Prostate gland (tissue), 2 donors: ENCODE measurements at places on chromosomes 3 and 15. TPM values are rescaled to one million over a fixed set of nuclear protein-coding genes. Genes with fewer than 3 reads are reported as not detected.

The XYLB gene
- 4.9 TPM for total RNA-seq

The SELENOT gene
- total RNA-seq = 126 TPM

The CDCP1 gene
- 14.3 TPM for total RNA-seq

DNA sequence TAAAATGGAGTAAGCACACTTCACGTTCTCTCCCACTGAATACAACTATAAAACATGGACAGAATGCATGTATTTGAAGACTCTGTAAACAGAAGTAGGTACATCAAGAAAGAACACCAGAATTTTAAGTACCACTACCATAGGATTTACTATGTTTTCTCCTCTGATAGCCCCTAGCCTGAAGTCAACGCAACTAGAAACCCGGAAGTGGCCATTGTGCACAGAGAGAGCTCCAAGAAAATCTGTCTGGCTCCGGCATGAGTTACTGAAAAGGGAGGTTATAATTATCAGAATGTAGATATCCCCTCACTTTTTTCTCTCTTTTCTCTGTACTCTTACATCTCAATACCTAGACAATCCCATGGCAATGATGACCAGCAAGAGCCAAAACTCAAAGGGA is 23.8 kb downstream of the KBTBD12 start:
- no peak for DNase-seq
- H3K4me3 ChIP-seq = no peak overlapping the region
- no peaks in the 10 kb centered on the region for H3K4me1 ChIP-seq

DNA sequence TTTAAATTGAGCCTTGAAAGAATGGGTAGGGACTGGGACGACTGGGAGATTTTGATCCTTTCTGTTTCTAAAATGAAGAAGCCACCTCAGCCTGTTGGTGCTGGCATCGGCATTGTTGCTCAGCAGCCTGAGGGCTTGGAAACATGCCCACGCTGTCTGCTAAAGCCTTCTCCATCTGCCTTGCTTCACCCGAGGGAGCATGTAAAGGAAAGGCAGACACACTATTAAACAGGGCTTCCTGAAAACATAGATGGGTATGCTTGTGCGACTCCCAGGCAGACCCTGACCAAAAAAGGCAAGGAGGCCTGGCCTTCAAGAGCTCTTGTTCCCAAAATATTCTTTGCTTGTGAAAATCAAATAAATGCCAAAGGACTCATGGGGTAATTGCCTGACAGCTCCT is 84.2 kb upstream of the SLC4A7 start:
- DNase-seq = peak; percentile 66
- H3K27me3 ChIP-seq = no peaks in the 10 kb centered on the region
- no peak overlapping the region for H3K4me3 ChIP-seq

DNA sequence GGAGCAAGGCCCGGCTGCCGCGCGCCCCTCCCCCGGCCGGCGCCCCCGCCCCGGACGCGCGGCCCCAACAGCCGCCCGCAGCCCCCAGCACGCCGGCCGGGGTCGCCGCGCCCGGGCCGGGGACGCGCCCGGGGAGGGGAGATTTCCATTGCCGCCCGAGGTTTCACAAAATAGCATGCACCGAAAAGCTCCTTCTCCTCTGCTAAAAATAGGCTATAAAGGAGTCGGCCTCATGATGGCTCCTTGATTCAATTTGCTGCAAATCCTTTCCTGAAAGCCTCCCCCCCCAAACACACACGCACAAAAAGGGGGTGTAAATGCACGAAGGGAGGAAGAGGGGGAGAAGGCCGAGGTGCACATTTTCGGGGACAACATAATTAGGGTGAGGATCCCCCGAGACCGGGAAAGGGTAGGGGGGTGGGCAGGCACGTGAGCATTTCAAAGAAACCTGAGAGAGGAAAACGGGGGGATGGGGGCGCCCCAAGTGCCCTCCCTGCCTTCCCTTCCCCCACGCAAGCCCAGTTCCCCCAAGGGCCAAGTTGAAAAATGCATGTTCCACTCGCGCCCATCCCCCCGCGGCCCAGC is 734 bp downstream of the TBL1XR1 start:
- H3K27ac ChIP-seq = peak overlapping the region; percentile 97
- no peaks in the 10 kb centered on the region for H3K36me3 ChIP-seq
- H3K27me3 ChIP-seq = no peaks in the 10 kb centered on the region
- peaks cover under 1% of the 10 kb centered on the region for H3K4me1 ChIP-seq
- DNase-seq = no peak

DNA sequence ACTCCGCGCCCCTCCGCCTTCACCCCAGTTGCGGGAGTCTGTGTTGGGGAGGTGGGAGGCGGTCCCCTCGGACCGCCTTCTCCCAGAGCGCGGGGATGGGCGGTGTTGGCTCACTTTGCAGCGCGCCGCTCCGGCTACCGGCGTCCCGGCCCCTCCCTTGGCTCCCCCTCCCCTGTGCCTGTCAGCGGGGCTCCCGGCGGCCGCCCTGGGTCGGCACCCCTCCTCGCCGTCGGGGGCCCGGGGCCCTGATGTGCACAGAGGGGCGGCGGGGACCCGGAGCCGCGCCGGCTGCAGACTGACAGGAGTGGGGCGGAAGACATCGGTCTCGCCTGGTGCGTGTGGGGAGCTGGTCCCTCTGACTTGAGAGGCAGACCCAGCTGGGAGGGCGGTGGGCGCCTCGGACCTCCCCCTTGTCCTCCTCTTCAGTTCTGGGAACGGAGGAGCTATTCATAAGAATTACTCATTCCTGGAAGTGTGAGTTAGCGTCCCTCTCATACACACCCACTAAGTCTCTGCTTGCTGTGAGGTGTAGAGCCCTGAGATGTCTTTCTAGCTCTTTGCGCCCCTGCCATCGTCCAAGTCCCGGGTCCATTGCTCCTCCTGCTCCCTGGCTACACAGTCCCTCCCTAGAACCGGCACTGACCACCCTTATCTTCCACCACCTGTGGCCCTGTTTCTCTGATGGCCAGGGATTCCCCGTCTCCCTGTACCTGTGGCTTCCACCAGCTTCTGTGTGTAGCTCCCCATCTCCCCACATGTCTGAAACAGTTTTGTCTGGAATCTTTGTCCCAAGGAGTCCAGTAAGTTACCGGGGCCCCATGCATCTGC is 42.3 kb upstream of the ROPN1 start:
- no peak for DNase-seq
- no peaks in the 10 kb centered on the region for H3K27me3 ChIP-seq

DNA sequence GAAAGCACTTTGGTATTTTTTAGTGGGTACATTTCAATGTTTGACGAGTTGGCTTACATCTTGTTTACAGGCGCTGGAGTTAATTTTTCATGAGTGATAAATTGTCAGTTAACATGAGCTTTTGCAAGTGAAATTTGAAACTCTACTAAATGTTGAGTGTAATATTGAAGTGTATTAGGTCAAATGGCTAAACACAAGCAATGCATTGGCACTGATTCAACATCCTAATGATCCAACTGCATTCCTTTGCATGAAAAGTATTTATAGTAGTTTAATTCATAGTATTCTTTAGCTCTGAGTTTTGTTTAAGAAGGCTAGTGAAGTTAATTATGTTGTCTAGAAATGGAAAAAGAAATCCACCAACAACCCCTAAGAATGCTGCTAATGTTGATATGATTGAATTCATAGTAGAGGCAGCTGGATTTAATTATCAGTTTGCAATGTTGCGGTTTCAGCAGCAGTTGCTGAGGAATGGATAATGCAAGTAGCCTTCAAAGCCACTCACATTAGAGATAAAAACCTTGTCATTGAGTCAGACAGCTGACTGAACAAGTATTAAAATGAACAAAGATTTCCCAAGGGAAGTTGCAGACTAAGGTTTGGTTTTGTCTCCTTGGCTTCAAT is 245.6 kb upstream of the GOLIM4 start:
- no peaks in the 10 kb centered on the region for H3K36me3 ChIP-seq
- no peak overlapping the region for H3K4me3 ChIP-seq
- no peak overlapping the region for H3K27ac ChIP-seq
- H3K4me1 ChIP-seq = no peaks in the 10 kb centered on the region
- H3K27me3 ChIP-seq = no peaks in the 10 kb centered on the region

- no peak for DNase-seq
- H3K4me1 ChIP-seq = no peaks in the 10 kb centered on the region
- no peaks in the 10 kb centered on the region for H3K36me3 ChIP-seq
- H3K27ac ChIP-seq = no peak overlapping the region
Measured at GRCh38 chr3:46080969-46081345, 53.7 kb upstream of the XCR1 start.

DNA sequence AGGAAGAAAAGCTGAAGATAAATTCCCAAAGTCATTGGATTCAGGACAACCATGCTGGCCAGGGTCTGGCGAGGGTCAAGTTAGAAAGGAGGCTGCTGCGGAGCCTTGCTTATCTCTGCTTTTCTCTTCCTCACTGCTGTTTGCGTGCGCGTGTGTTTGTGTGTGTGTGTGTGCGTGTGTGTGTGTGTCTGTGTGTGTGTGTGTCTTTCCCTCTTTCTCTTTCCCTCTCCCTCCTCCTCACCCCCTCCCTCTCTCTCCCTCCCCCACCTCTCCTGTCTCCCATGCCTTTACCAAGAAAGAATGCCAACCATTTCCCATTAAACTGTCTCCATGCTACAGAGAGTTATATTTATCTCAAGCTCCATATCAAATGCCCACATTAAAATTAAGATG is at the start of gene COLQ:
Gene COLQ (minus strand): TSS at position 134 of the 393 bp plus-strand sequence. CDS start 81 bp downstream, at position 53.
- no peaks in the 10 kb centered on the region for H3K4me1 ChIP-seq
- H3K27me3 ChIP-seq = no peaks in the 10 kb centered on the region
- H3K4me3 ChIP-seq = no peak within 1 kb of the TSS
- no peaks in the 10 kb centered on the region for H3K36me3 ChIP-seq
- H3K27ac ChIP-seq = no peak within 1 kb of the TSS
- DNase-seq = no peak

GRCh38 chr3:182212479-182213076 is 500.9 kb downstream of the SOX2 start:
- DNase-seq = peak; percentile 79
- H3K27ac ChIP-seq = no peak overlapping the region
- H3K4me1 ChIP-seq = no peaks in the 10 kb centered on the region
- H3K27me3 ChIP-seq = no peaks in the 10 kb centered on the region

DNA sequence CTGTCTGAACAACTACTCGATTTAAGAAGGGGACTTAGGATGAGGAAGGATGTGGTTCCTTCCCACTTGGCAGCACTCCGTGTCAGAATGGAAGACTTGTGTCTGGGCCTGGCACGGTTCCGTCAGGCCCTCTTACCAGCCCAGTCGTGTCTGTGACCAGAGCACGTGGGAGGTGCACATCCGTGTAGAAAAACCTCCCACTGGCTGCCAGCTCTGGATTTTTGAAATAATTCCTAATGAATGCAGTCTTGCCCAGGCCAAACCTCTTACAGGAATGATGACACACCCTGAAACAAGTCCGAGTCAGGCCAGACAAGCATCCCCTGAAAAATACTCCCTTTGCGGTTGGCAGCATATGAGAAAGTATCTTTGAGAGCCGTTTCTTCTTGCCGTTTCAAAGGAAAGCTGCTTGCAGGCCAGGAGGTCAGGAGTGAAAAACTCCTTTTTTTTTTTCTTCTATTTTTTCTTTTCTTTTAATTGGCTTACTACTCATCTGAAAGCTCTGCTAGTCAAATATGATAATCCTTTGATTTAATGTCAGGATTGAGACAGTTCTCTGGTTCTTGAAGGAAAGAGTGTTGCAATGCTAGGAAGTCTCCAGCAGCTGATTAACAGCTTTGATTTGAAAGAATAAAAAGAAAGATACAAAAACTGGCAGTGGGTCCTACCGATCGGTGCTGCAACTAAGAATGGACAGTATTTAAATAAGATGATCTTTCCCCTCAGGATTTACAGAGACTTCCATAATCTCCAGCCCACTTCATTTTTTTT is 19.8 kb downstream of the IL1RAP start:
- DNase-seq = peak; percentile 82
- H3K4me3 ChIP-seq = no peak overlapping the region
- H3K27me3 ChIP-seq = no peaks in the 10 kb centered on the region
- no peaks in the 10 kb centered on the region for H3K4me1 ChIP-seq
- peak overlapping the region; percentile 35 for H3K27ac ChIP-seq

DNA sequence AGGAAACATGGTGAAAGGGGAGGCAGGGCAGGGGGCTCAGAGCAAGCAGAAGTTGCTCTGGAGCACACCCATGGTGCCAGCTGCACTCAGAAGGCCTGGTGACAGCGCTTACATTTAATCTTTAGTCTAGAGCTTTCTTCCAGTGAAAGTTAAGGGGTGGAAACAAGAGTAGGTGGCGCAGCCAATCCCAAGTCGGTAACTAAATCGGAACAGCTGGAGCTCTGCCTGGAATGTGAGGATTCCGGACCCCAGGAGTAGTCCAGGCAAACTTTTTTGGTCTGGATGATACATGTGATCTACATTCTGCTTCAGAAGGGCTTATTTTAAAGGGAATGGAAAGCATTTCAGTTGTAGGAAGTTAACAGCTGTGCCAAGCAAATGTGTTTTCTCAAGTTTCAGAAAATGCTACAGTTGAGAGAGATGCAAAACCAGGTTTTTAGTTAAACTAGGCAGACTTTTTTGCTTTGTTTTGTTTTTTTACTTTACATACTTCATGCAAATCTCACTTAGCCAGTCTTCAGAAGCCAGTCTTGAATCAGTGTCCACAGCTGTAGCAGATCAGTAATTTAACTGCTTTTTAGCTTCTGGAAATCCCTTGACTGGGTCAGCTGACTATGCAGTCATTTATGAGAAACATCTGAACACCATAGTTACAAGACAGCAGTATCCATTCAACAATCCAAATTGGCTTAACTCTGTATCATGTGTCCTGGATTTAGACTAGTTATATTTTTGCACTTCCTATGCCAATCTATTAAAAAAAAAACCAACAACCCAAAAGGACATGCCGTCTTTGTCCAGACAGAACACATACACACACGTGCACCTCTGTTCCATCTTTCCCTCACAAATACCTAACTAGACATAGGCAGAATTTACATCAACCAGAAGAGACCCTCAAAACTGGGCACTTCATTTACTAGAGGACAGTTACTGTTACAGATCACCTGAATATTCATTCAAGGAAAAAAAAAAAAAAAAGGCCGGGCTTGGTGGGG is 33.2 kb downstream of the ZNF106 start:
- peaks cover 4% of the 10 kb centered on the region for H3K4me1 ChIP-seq
- H3K27me3 ChIP-seq = no peaks in the 10 kb centered on the region
- no peak overlapping the region for H3K4me3 ChIP-seq
- H3K27ac ChIP-seq = peak overlapping the region; percentile 74

DNA sequence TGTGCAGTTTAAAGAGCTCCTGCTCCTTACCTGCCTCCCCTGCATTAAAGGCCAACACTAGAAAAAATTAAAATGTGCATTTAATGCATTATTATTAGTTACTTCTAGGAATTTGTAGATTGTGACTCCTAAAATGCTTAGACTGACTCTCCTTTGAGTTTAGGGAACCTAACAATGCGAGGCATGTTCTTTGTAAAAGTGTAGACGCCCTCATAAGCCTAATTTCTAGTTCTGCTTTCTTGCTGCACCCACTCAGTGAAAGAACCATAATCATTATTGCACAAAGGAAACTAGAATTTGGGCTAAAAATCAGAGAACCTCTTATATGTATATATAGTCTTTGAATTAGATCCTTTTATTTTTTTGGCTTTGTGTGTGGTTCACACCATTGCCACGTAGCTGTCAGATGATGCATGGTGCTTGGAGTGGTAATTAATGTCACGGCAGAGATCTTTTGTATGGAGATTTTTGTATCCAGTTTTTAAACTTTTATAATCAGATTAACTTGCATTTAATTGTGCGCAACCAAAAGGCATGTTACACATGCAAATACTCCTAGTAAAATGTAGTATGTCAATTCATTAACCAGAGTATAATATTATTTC is 710 bp downstream of the ABHD10 start:
- peak overlapping the region; percentile 71 for H3K4me3 ChIP-seq
- H3K27ac ChIP-seq = peak overlapping the region; percentile 87
- DNase-seq = no peak
- no peaks in the 10 kb centered on the region for H3K27me3 ChIP-seq
- no peaks in the 10 kb centered on the region for H3K36me3 ChIP-seq

- H3K27ac ChIP-seq = peak overlapping the region; percentile 18
- H3K4me1 ChIP-seq = no peaks in the 10 kb centered on the region
- no peak overlapping the region for H3K4me3 ChIP-seq
- no peaks in the 10 kb centered on the region for H3K27me3 ChIP-seq
Measured at GRCh38 chr3:188900421-188900951, 271.3 kb upstream of the TPRG1 start.
